Bronchus fibroblast of lung (primary cell): ENCODE measurements at places on chromosomes 2 and 18. TPM values are rescaled to one million over a fixed set of nuclear protein-coding genes. Genes with fewer than 3 reads are reported as not detected.

Gene RAB6D
- total RNA-seq = not detected in 2 replicates

Gene SERPINB13
- not detected in 2 replicates for total RNA-seq

Gene SLC30A3
- total RNA-seq = 0.15 and 0.34 TPM in 2 replicates

Gene ARHGAP15
- total RNA-seq = not detected in 2 replicates

Gene FAM110C
- not detected in 2 replicates for total RNA-seq

Gene PRKAG3
- total RNA-seq = not detected in 2 replicates

Gene ITGA6
- total RNA-seq = 38.4 and 44.4 TPM in 2 replicates

Gene C1QL2
- not detected in 2 replicates for total RNA-seq

Gene ST8SIA5
- total RNA-seq = 0.17 TPM in 1 of 2 replicates, not detected in the other

Gene ARL5A
- total RNA-seq = 23.4 and 35.7 TPM in 2 replicates

Gene MATN3
- 2.5 and 3.9 TPM in 2 replicates for total RNA-seq

Gene COLEC12
- 14.8 and 15.2 TPM in 2 replicates for total RNA-seq

Gene CSRNP3
- total RNA-seq = 1.7 and 2.5 TPM in 2 replicates

Gene UBR3
- 9.1 and 10.4 TPM in 2 replicates for total RNA-seq

Gene EFR3B
- total RNA-seq = 0.15 and 0.50 TPM in 2 replicates
